Left kidney (tissue), 8 donors: ENCODE measurements at places on chromosomes 7 and 10.

DNA sequence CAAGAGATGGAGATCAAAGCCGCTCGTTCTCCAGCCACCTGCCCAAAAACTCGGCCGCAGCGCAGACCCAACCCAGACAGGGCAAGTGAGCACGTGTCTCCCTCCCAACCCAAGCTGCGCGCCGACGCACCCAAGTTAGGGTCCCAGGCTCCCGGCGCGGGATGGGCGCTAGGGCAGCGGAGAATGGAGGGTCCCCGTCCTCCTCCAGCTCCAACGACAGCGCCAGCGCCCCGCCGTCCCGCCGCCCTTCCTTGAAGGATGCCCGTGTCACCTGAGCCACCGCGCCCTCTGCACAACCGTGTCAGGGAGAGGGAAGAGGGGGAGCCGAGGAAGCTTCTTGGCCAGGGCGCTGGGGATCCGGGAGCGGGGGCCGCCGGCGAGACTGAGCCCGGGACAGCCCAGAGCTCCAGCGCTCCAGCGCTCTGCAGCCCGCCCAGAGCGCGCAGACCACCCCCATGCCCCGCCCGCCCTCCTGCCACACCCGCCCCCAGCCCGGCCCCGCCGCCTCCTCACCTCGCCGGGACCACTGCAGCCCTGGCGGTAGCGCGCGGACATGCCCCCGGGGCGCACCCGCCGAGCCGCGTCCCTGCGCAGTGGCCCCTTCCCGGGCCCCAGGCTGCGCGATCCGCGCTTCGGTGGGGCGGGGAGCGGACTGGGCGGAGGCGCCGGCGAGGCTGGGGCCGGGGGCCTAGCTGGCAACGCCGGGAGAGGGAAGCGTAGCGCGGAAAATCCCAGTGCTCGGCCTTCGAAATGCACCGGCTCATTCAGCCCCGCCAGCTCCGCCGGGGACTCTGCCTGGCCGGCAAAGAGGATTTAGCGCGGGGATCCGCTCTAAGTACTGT is at the start of gene SLC16A12:
SLC16A12 (minus strand) TSS at position 424 of the 842 bp plus-strand sequence. CDS start 73,016 bp downstream, outside the sequence.
- peak; percentile 46 for DNase-seq

GRCh38 chr10:102894466-102895213 is 23.5 kb upstream of the CNNM2 start:
- no peak for DNase-seq

GRCh38 chr7:50166997-50167965 is 74.2 kb upstream of the ZPBP start:
- DNase-seq = no peak

DNA sequence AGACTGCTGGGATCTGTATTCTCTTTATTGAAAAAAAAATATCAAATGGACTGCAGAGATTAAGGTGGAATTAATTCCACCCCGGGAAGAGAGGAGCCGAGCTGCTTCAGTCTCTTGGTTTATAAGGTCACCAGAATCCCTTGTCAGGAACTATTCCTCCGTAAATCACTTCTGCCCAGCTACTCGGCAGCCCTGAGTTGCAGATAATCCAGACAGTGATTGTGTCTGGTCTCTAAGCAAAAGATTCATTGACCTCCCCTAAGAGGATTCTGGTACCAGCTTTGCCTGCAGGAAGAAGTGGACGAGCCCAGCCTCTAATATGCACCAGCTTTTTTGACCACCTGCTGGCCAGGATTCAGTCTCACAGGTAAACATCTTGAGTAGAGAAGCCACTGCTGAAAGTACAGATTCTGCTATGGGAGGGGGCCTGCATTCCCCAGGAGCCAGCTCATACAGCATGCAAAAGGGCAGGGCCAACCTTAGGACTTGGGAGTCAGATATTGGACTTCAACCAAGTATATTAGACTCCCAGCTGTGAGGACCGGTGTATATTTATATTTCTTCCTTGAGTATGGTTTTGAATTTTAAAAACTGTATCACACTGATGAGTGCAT is 27.1 kb upstream of the PLXNA4 start:
- no peak for DNase-seq

- no peak for DNase-seq
These were observed 73.4 kb downstream of the OR13A1 start for GRCh38 chr10:45241865-45242520.

DNA sequence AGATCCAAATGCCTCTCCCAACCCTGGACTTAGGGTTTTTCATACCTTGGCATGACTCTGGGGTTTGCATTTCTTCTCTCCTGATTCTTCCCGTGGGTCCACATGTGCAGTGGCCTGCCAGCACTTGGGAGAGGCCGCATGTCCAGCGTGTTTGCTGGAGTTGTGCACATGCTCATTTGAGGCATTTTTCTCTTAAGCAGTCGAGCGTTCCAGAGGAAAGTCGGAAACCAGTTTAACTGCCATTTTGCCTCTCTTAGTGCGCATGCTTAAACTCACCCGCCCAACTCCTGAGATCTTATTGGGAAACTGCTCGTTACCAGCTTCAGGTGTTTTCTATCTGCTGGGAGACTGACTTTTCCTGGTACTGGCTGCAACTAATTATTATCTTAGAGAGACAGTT is 888.4 kb upstream of the PHF14 start:
- DNase-seq = no peak

- no peak for DNase-seq
These were observed 569.3 kb upstream of the IGFBP3 start for GRCh38 chr7:46490406-46490805.

DNA sequence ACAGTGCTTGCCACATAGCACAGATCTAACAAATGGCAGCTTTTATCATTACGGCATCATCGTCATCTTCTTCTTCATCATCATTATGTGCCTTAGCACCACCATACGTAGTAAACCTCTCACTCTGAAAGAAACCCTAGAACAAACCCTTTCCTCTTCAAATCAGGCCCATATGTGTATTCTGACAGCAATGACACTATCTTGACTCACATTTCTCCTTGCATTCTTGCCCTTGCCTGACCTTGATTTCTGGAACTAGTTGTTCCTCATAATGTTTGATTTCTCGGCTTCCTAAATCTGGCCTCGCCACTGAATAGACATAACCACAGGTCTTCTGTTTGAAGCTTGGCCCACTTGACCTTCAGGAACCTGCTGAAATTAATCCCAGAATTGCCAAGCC is 115.3 kb downstream of the DGKI start:
- no peak for DNase-seq

DNA sequence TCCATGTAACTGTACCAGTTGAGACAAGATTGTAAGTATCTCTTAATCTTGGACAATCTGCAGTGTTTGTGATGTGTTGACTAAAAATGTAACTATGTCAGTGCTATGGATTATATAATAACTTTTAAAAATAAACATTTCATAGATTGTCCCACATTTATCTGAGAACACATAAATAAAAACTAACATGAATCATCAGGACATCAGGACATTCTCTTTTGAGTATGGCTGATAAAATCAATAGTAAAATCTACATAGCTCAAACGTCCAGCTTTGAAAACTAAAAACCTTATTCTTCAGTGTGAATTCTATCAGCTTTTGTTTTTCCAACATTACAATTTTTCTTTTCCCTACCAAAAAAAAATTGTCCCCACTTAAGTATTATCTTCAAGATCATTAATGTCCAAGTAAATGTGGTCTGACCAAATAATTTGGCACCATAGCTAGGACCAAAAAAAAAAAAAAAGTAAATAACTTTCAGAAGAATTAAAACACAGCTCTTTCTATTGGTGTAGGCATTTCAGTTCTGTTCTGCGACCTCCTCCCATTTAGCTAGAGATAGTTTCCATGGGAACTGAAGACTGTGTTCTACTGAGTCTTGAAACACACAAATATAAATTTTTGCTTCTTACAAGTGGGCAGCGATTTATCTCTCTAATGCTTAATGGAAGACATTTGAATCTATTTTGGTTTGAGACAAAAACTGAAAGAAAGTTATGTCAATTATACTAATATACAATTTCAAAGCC is 123.0 kb upstream of the SGCE start:
- DNase-seq = no peak

GRCh38 chr10:97445357-97445721 is 467 bp downstream of the EXOSC1 start:
- DNase-seq = no peak

GRCh38 chr10:99466632-99467223 is 36.3 kb upstream of the GOT1 start:
- DNase-seq = no peak

- no peak for DNase-seq
These were observed 5.2 kb upstream of the YAE1 start for GRCh38 chr7:39560997-39561396.

- DNase-seq = peak; percentile 93
These were observed at the start of gene HOXA9 for GRCh38 chr7:27165089-27165995. HOXA9 (minus strand) TSS chr7:27165537; CDS start chr7:27165457, 80 bp downstream.

- no peak for DNase-seq
These were observed 10.1 kb downstream of the ACTR1A start for GRCh38 chr10:102492344-102492939.

- no peak for DNase-seq
These were observed 18.1 kb upstream of the TPST1 start for GRCh38 chr7:66186991-66187390.

DNA sequence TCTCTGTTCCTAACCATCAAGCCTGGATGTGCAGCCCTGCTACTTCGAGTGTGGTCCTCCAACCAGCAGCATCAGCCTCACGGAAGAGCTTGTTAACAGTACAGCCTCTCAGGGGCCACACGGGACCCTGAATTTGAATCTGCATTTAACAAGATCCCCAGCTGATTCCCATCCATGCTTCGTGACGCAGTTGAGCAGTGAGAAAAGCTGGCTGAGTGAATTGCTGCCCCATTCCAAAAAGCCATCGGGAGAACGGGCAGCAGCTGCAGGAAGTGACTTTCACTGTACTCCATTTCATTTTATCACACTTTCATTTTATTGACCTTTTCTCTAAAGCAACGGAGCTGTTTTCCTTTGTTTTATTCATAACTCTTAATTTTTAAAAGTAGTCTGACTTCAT is 22.5 kb downstream of the FAM171A1 start:
- DNase-seq = no peak

GRCh38 chr10:3111621-3112163 is 44.3 kb downstream of the PFKP start:
- peak; percentile 68 for DNase-seq

DNA sequence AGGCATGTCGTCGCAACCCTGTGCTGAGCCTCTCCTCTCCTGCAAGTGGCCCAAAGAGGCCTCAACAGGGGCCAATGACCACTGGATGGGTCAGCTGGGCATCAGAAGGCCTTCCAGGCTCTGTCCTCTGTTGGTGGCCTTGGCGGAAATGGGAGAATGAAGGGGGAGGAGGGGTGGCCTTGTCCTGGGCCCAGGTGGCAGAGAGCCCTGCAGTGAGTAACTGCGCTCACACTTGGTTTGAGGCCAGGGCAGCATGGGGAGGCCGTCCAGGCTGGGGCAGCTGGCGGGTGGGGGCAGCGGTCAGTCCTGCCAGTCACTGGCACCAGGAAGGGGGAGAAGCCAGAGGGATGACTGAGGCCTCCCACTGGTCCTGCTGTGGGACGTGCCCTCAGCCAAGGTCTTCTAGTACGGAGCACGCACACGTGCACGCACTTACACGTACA is 59.8 kb downstream of the LHPP start:
- DNase-seq = no peak

DNA sequence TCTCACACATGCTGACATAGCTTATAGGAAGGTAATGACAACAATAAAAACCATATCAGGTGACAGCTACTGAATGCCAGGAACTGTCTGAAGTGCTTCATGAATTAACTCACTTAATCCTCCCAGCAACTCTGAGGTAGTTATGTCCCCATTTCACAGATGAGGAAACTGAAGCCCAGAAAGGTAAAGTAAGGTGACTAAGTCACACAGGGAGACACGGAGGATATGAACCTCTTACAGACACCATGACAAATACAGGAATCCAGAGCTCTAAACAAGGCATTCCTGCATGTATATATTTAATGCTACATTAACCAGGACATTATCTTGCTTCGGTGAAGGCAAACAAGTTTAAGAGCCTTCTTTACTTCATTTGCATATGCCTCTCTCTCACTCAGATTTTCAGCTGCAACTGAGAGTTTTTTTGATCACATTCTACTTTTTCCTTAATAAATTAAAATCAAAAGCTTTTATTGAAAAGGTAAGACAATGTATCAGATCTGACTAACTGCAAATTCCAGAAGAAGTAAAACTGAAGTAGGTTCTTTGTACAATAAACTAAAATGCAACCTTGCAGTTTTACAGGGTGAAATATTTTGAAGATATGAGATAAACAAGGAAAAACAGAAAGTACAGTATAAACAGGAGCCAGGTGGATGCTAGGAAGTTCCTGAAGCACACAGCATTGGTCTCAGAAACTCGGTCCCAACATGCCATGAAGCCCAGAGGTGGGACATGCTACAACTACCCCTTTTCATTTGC is 79.5 kb downstream of the SGMS1 start:
- no peak for DNase-seq

GRCh38 chr10:97525086-97525485 is 26.4 kb downstream of the UBTD1 start:
- no peak for DNase-seq

DNA sequence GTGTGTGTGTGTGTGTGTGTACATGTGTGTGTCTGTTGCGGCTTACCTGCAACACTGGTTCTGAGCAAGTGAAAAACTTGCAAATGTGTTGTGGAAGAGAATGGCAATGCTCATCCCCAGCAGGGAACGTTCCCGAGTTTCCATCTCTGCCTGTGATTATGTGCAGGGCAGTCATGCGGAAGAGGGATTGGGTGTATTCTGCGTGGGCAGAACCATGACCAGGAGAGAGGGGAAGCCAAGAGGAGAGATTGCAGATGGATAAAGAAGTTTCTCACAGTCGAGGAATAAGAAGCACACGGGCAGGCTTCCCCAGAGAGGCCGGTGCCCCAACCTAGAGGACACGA is 99.9 kb downstream of the CTBP2 start:
- DNase-seq = no peak

- no peak for DNase-seq
These were observed 261.3 kb upstream of the MEOX2 start for GRCh38 chr7:15947754-15948153.

DNA sequence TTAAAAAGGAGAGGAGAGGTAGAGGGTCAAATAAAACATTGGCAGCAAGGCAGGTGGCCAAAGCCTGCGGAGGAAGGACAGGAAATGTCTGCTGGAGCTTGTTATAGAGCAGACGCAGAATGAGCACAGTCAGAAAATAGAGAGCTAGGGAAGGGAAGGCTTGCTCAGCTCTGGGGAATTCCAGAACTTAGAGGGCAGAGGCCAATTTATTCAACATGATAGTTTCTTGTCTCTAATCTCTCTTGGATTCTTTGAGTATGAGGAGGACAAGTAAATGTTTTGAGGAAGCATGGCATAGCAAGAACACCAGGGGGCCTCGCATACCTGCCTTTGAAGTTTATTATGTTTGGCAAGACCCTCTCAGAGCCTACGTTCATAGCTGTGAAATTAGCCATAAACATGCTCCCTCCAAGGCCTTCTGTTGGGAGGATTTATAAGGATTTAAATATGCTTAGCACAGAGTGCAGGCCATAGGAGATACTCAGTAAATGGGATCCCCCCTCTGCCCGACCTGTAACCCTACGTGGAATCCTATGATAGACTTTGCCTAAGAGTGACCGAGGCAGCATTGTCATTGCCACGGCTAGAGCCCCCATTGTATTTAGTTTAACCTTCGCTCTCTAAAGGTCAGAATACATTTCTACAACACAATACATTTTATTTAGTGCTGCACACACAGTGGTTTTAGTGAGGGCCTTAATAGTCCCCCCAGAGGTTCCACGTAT is 293.9 kb downstream of the CCDC3 start:
- peak; percentile 45 for DNase-seq
